HepG2 (cell line): ENCODE measurements at places on chromosomes 2 and 18. TPM values are rescaled to one million over a fixed set of nuclear protein-coding genes. Genes with fewer than 3 reads are reported as not detected.

RND3 gene
- total RNA-seq: 0.13 and 0.73 TPM in 2 replicates

MPV17 gene
- 37.0 and 48.9 TPM in 2 replicates for total RNA-seq

MRO gene
- not detected in 2 replicates for total RNA-seq

MYO5B gene
- 24.0 and 34.9 TPM in 2 replicates for total RNA-seq

CNTNAP5 gene
- not detected in 2 replicates for total RNA-seq

HRH4 gene
- not detected in 2 replicates for total RNA-seq

TSHZ1 gene
- total RNA-seq: 2.5 and 2.6 TPM in 2 replicates

INPP5D gene
- 17.7 and 18.0 TPM in 2 replicates for total RNA-seq

GULP1 gene
- not detected in 2 replicates for total RNA-seq

DNA sequence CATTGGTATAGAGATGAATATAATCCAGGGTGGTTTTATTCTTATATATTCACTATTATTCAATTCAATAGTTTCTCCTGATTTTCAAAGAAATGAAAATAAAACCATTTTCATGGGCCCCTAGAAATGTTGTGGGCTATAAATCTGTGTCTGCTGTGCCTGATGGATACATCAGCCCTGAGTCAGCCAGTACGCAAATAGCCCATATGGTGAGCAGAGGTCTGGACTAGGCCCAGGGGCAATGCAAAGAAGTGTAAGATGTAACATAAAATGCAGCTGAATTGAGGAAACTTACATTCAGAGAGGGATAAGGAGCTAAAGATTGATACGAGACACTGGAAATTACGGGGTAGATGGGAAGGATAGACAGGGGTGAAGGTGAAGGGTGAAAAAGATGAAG is 122.5 kb downstream of the MAIP1 start:
- DNase-seq: no peak

DNA sequence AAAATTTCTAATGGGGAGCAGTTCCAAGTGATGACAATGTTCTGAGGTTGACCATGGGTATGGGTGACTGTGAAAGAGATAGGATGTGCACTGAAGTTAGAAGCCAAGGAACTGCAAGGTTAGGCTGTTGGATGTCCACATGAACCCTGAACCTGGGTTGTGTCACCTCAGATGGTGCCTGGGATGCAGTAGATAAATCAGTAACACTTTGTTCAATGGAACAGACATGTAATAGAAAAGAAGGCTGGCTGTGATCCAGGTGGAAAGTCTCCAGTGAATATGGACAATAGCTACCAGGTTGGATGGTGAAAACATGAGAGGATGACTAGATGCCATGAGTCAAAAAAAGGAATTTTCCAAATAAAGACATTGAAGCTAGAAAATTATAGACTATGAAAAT is 131.4 kb downstream of the TRABD2A start:
- no peak for DNase-seq

- DNase-seq: peak; percentile 74
Observed at GRCh38 chr2:179936654-179937053, 70.4 kb downstream of the CWC22 start.

GRCh38 chr2:80519121-80519643 is 214.6 kb upstream of the LRRTM1 start:
- DNase-seq: no peak

GRCh38 chr18:41119031-41119430 is 836.0 kb upstream of the PIK3C3 start:
- no peak for DNase-seq

DNA sequence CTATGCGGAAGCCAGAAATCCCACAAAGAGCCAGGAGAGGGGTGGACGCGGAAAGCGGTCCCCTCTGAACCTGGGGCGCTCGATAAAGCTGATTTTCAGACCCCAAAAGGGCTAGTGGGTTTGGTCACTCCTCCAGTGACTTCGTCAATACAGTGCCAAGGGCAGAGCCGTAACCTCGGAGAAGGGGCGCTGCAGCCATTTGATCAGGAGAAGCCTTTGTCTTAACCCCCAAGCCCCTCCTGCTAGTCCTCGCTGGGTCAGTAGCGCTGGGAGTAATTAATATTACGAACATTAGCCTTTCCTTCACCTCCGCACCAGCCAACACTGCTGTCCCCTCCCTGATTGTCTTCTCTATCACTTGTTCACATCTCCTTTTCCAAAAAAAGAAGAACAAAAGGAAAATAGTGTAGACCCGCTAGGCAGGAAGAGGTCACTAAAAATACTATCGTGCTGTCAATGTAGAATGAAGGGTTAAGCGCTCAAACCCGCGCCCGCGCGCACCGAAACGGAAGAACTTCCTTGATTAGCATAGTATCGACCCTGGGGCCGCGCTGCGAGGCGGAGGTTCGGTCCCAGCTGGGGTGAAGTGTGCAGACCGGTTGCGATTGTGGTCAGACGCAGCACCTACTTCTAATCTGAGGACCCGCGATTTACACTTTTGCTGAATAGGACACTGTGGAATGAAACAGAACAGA is 63.2 kb upstream of the MAPRE2 start:
- no peak for DNase-seq

DNA sequence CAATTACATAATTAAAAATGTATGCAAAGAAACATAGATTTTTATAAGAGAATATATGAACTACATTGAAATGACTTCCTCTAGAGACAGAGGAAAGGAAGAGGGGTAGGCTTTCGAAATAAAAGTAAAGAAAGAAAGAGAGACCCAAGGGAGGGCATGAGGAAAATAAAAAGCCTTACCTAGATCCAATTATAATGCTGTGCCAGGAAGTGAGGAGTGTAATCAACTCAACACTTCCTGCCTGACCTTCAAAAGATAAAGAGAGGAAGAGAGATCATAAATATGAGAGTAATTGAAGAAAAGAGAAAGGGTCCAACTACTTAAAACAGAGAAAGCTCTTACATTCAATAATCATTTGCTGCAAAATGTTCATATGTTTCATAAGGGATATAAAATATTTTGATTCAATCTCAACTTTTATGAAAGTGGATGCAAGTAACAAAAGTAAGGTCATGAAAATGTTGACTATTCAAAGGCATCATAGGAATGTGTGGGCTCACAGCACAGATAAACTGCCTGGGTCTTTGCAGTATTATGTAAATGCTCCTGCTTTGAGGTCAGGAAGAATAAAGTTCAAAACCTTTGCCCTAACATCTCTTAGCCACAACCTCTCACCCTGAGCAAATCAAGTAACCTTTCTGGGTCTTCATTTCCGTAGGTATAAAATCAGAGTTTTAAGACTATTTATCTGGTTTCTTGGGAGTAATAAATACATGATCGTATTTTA is 1237.7 kb downstream of the LRP1B start:
- no peak for DNase-seq
